ENCODE measurements at places on chromosomes 4 and X.

- no peak for DNase-seq
Measured at GRCh38 chr4:122167369-122167768, 15.2 kb downstream of the BLTP1 start.

- no peak for DNase-seq
Measured at GRCh38 chr4:79869597-79870237, 203.3 kb downstream of the ANTXR2 start.

GRCh38 chr4:41655177-41655576 is 93.3 kb downstream of the PHOX2B start:
- DNase-seq, result no peak

DNA sequence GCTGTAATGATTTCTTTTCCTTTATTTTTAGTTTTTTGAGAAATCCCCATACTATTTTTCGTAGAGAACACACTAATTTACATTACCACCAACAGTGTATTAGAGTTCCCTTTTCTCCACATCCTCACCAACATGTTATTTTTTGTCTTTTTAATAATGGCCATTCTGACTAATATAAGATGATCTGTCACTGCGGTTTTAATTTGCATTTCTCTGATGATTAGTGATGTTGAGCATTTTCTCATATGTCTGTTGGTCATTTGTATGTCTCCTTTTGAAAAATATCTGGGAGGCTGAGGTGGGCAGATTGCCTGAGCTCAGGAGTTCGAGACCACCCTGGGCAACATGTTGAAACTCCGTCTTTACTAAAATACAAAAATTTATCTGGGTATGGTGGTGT is 30.2 kb downstream of the SPINK2 start:
- no peak for DNase-seq

- DNase-seq, result no peak
Measured at GRCh38 chr4:139171876-139172691, 4.9 kb downstream of the ELF2 start.

GRCh38 chr4:105591573-105591972 is 39.2 kb downstream of the ARHGEF38 start:
- no peak for DNase-seq

GRCh38 chr4:84673475-84674240 is 90.7 kb downstream of the CDS1 start:
- no peak for DNase-seq

GRCh38 chr4:151997461-151997860 is 236.7 kb upstream of the GATB start:
- DNase-seq, result no peak

DNA sequence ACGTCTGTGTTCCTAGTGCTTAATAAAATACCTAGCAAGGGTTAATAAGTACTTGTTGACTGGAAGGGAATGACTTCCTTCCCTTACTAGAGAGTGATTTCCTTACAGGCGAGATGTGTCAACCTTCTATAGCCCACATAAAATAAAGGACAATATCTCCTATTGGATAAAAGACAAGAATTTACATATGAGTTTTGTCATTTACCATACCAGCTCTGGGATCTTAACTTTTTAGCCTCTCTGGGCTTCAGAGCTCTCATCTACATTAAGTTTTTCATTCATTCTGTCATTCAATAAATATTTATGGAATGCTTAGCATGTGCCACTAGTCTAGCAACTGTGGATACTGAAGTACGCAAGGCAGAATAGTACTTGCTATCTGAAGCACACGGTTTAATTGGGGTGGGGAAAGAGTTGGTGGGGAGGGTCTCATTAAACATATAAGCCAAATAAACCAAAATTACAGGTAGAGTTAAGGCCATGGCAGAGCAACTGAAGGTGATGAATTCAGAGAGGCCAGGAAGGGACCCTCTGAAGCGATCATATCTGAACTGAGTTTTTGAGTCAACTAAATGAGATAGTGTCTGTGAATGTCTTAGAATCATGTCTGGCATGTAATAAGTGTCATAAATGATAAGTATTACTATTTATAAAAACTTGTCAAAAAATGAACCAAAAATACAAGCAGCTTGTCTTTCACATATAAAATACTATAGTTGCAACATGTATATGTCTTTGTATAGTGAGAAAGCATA is 91.6 kb upstream of the BMP2K start:
- no peak for DNase-seq

- no peak for DNase-seq
Measured at GRCh38 chrX:31483336-31483735, 411.5 kb upstream of the FTHL17 start.

DNA sequence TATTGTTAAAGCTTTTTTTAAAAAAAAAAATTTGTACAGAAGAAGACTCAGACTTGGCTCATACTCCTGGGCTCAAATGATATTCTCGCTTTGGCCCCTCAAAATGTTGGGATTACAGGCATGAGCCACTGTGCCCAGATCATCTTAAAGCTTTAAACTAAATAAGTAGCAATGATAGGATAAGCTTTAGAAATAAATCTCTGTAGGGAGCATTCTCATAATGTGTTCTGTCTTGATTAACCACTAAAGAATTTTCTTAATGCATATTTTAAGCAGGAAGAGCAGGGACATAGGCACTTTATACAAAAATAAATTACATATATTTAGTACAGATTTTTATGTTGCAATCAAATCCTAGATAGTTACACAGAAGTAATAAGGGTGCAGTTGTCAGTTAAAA is 667.2 kb downstream of the GRID2 start:
- no peak for DNase-seq

DNA sequence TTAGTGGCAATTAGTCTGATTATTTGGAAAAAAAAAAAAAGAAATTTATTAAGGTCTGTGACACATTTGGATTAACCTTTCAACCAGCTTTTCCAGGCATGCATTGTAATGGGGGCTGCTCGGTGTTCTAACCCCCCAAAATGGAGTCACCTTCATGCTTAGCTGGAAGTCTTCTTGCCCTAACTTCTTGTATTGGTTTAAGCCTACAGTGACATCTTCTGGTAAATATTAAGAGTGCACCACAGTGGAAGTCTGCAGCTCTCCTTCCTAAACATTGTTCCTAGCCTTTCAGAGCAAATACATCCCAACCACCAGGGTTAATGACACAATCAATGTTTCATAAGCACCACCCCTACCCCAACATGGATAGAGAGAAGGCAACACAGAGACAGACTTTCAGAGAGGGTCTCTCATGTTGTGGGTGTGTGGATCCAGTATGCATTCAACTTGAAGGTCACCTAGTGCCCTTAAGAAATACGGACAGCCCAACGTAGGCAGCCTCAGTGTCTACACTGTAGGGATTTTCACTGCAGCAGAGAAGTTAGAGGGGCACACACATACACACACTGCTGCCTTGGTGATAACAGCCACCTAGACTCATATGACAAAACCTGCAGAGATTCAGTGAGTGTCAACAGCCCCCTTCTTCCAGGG is 142.9 kb upstream of the MBNL3 start:
- DNase-seq, result peak; percentile 40

DNA sequence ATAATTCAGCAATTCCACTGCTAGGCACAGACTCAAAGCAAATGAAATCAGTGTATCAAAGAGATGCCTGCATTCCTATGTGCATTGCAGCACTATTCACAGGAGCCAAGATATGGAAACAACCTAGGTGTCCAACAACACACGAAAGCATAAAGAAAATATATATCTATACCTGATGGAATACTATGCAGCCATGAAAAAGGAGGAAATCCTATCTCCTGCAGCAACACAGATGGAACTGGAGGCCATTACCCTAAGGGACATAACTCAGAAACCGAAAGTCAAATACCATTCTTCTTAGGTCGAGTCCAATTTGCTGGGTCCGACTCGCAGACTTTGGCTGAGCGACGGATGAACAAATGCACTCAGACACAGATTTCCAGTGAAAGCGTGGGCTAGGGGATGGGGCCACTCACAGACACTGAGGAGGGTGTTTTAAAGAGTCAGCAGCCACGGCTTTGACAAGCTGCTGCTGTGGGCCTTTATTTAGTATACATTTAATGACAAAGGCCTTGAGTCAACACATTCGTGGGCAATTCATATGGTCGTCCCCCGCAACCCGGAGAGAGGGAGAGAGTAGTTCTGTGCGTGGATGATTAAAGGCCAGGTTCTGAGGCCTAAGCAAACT is 93.8 kb downstream of the DHRSX start:
- no peak for DNase-seq

- no peak for DNase-seq
Measured at GRCh38 chr4:78742300-78742699, 33.9 kb upstream of the BMP2K start.

GRCh38 chrX:57677132-57677858 is 2.8 kb downstream of the NLRP2B start:
- DNase-seq, result no peak

- DNase-seq, result no peak
Measured at GRCh38 chrX:150857453-150857852, 41.0 kb downstream of the CD99L2 start.

- no peak for DNase-seq
Measured at GRCh38 chr4:10130178-10130888, 13.7 kb upstream of the WDR1 start.

DNA sequence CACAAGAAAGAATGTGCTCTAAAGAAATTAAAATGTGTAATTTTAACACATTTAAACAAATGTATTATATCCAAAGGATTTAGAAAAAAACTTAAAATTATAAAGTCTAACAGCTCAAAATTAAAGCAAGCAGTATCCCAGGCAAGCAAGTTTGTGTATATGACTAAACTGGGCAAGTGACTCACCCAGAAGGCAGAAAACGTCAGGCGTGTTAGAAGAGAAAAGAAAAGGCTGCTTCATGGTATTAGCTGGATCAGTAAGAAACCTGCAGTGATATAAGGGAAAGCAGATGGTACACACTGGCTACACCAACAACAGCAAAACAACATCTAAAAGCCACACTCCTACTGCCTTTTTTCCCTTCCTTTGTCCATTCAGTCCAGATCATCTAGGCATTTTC is 250.6 kb upstream of the NDST3 start:
- no peak for DNase-seq

Measured in CD4-positive, alpha-beta T cell treated with Interleukin-17A for 1 hour (primary cell).